ENCODE measurements at places on chromosomes 16 and 17.

DNA sequence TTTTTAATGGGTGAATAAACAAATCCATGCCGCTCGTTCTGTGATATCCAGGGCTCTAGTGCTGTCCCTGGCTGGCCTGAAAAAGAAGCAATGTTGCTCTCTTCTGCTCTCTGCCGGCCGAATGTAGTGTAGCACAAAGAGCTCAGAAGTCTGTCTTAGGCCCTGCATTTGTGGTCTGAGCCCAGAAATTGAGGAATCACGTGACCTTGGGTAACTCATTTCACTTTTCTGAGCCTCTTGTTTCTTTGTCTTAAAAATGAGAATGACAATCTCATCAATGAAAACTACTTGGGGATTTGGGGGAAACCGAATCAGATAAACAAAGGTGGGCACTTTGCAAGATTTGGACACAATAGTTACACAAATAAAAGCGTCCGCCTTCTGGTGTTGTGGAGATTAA lies 381.6 kb upstream of the ASIC2 start:
- peak; percentile 65 for DNase-seq

GRCh38 chr16:73190688-73191659 lies 143.0 kb upstream of the ZFHX3 start:
- DNase-seq, result peak; percentile 21

GRCh38 chr16:55021595-55022475 lies 91.2 kb downstream of the IRX5 start:
- peak; percentile 65 for DNase-seq

GRCh38 chr16:12063435-12063834 lies 86.9 kb downstream of the SNX29 start:
- no peak for DNase-seq

DNA sequence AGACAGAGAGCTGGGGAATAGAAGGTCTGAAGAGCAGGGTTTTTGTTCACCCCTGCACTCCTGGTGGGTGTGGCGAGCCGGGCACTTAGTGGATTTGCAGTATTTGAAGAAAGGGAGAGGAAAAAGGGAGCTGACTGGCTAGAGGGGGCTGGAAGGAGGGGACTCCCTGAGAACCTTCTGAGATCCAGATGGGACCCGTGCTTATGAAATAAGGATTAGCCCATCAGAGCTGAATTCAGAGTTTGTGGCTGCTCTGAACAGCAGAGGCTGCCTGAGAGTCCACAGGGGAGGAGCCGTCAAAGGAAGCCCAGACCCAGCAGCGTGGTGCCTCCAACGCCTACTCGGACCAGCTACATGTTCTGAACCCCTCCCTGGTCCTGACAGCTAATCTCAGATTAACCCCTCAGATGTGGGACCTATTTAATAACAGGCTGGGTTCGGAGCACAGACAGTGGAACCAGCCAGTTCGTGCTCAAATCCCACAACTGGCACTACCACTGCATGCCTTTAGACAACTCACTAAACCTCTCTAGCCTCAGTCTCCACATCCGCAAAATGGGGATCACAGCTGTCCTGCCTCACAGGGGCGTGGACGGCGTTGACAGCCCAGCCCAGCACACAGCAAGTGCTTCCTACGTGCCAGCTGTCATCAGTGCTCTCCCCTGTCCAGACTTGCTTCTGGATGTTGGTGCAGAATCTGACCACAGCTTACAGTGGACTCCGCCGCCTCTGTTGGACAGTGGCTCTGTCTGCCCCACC lies 70.6 kb downstream of the DYNLRB2 start:
- DNase-seq, result no peak

DNA sequence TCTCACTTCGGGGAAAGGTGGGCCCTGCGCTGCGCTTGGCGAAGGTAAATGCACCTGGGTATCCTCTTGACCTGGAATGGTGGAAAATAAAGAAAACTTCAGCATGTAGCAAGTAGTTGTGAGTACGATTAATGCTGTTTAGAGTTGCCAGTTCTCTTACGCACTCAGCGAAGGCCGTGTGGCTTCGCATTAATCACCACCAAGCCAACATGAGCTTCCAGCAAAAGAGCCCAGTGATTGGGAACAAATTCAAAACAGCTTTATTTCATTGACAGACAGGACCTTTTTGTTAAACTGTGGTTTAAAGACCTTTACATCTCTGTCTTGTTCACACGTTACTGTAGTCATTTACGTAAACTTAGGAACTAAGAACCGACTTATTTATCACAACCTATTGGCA lies 531.4 kb downstream of the MAF start:
- DNase-seq, result no peak

GRCh38 chr17:50329716-50330115 lies 16.2 kb upstream of the XYLT2 start:
- DNase-seq, result no peak

DNA sequence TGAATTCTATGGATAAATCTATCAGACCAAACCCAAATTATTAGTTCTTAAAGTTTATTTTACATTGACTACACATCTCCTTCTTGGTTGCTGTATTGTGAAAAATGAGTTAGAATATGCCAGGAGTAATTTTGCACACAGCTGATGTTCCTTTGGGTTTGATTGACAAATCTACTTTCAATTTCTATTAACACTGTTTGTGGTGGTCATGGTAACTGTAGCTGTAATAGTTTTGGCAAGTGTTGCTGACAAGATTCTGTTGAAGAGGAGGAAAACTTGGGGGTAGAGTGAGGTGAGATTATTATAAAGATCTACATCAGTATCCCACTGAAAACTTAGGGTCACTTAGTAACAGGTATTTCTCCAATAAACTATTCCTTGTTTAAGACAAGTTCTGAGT lies 30.3 kb downstream of the MRTFB start:
- DNase-seq, result no peak

GRCh38 chr17:83193336-83194185 lies 114.2 kb downstream of the METRNL start:
- DNase-seq, result peak; percentile 88

- DNase-seq, result no peak
These were observed 9.7 kb downstream of the CSF3 start for GRCh38 chr17:40024901-40025300.

DNA sequence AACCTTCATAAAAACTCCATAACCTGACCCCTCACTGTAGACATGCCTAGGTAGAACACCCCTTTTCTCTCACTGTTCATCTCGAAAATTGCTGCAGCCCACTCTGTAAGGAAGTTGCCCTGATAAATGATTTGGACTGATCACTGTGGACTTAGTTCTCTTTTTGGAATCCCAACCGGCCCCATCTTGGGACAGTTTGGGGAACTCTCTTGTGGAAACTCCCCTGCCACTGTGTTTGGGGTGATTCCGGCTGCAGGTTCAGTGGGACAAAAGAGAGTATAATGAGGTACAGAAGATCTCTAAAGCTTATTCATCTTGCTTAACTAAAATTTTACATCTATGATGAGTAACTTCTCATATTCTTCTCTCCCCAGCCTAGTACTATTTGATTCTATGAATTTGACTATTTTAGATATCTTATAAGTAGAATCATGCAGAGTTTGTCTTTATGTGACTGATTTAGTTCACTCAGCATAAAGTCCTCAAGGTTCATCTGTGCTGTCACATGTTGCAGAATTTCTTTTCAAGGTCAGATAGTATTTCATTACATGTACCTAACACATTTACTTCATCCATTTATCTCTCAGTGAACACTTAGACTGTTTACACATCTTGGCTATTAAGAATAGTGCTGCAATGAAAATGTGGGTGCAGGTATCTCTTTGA lies 84.9 kb downstream of the ABCA8 start:
- no peak for DNase-seq

DNA sequence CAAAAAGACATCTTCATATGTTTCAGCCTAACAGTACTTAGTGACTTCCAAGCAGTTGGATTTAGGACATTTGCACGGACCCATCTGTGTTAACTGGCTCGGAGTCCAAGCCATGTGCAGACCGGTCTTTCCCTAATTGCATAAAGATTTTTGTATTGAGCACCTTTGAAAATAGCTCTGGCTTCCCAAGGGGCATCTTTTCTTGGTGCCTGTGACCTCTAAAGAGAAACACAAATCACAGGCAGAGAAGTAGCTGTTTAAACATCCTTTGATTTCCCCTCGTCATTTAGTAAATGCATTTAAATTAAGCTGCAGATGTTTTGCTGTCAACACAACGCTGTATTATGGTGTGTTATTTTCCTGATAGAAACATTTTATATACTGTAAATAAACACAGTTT lies 288.2 kb upstream of the SALL1 start:
- no peak for DNase-seq

GRCh38 chr16:28596115-28596630 lies 677 bp downstream of the SULT1A2 start:
- DNase-seq, result no peak

GRCh38 chr17:77654296-77654695 lies 304.2 kb upstream of the TNRC6C start:
- no peak for DNase-seq

- DNase-seq, result no peak
These were observed 134.5 kb downstream of the MRTFB start for GRCh38 chr16:14205666-14206065.

- DNase-seq, result no peak
These were observed 26.9 kb upstream of the PHB1 start for GRCh38 chr17:49441578-49441977.

- no peak for DNase-seq
These were observed 5.4 kb upstream of the CYLD start for GRCh38 chr16:50736448-50736847.

DNA sequence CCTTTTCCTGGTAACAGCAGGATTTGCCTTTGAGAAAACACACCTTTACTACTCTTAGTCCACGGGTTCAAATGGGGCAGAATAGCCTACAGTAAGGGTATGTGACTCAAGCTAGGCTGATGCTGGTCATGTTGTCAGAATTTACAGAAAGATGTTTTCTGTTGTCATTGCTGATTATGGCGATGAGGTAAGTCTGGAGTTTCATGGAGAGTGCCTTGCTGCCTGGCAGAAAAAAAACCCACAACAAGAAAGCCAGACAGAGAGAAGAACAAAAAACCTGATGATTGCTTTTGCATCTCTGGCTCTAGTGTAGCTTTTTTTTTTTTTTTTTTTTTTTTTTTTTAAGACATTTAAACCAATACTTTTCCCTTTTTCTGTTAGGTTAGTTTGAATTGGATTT lies 47.9 kb downstream of the SLC6A4 start:
- no peak for DNase-seq

GRCh38 chr16:77148121-77148520 lies 42.9 kb upstream of the MON1B start:
- DNase-seq, result no peak

- peak; percentile 58 for DNase-seq
These were observed 11.8 kb downstream of the GNPTG start for GRCh38 chr16:1363501-1364041.

DNA sequence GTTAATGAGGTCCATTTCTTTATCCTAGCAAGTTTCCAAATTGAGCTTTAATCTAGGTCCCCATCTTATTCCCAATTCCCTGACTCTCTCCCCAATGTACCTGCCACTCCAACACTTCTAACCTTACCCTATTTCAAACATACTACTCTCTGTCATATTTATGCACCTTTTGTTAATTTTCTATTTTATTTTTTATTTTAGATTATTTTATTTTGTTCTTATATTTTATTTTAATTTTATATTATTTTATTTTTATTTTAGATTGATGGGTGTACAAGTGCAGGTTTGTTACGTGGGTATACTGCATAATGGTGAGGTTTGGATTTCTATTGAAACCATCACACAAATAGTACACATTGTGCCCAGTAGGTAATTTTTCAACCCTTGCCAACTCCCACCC lies 333.9 kb upstream of the ERCC4 start:
- no peak for DNase-seq

- DNase-seq, result no peak
These were observed 22.4 kb downstream of the CMC2 start for GRCh38 chr16:80984124-80984892.

GRCh38 chr17:79933863-79934652 lies 94.8 kb upstream of the CBX4 start:
- peak; percentile 88 for DNase-seq

DNA sequence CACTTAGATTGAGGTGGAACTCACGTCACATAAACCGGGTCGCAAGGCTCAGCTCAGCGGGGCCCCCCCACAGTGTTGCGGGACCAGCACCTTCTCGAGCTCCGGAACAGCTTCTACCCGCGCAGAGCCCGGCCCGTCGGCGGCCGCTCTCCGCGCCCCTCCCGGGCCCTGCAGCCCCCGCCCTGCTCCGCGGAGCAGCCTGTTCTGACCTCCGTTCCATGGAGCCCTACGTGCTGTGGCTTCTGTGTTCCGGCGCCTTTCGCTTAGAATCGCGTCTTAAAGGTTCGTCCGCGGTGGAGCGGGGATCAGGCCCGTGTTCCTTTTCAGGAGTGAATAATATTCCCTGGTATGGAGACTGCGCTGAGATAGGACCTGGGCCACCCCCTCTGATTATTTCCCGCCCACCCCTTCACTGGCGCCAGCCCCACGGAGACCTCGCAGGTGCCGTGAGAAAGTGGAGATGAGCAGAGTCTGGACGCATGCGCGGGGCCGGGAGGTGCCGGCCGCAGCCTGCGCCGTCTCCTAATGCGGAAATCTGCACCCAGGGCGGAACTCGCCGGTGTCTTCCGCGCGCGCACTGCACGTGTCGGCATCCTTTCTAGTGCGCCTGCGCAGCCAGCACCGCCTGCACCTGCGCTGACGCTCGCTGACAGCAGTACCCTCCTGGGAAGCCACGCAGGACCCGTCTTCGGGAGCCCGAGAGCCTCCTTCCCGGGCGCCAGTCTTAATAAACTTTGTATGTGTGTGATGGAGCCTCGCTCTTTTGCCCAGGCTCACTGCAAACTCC lies 30.9 kb downstream of the ZNF778 start:
- DNase-seq, result no peak

- DNase-seq, result no peak
These were observed 376.5 kb downstream of the CDH11 start for GRCh38 chr16:64745258-64745930.

- no peak for DNase-seq
These were observed 28.2 kb downstream of the BRD7 start for GRCh38 chr16:50340578-50340977.

GRCh38 chr17:21842332-21843317 lies 150.3 kb downstream of the KCNJ18 start:
- DNase-seq, result no peak

- DNase-seq, result no peak
These were observed 9.2 kb downstream of the UBFD1 start for GRCh38 chr16:23566724-23567123.

DNA sequence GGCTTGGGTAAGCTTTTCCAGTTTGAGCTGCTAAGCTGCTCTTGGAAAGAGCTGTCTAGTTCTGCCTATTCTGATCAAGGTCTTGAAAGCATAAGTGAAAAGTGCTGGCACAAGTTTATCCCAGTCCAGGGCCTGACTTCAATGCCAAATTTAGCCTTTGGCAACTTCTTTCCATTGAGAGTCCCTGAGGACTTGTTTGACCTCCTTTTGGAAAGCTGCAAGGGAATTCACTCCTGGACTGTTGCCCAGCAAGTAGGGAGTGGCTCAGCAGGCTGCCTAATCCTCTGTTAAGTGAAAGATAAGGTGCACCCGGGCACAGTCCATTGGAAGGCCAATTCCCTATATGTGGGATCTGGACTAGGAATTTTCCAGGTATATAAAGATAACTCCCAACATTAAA lies 16.0 kb upstream of the TANC2 start:
- no peak for DNase-seq

- no peak for DNase-seq
These were observed 16.9 kb downstream of the EARS2 start for GRCh38 chr16:23539984-23540816.

GRCh38 chr16:50677351-50677750 lies 3.8 kb downstream of the SNX20 start:
- peak; percentile 33 for DNase-seq

- no peak for DNase-seq
These were observed 107.2 kb upstream of the C16orf82 start for GRCh38 chr16:26959416-26960009.

- DNase-seq, result no peak
These were observed 6.8 kb downstream of the HSBP1 start for GRCh38 chr16:83814659-83814985.
